ENCODE measurements at places on chromosomes 12 and 14.

DNA sequence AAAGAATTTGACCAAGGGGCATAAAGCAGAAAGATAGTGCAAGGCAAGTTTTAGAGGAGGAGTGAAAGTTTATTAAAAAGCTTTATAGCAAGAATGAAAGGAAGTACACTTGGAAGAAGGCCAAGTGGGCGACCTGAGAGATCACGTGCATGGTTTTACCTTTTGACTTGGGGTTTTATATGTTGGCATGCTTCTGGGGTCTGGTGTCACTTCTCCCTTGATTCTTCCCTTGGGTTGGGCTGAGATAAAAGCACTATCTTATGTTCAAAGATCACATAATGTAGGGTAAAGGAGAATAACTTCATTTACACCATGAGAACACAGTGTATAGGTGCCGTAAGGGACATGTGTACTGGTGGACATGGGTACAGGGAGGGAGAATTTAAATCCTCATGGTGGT is 17.7 kb upstream of the TMEM30B start:
- no peak overlapping the region for H3K27ac ChIP-seq
- no peaks in the 10 kb centered on the region for H3K36me3 ChIP-seq
- H3K4me1 ChIP-seq: peaks cover 34% of the 10 kb centered on the region
- H3K27me3 ChIP-seq: no peaks in the 10 kb centered on the region

- H3K27me3 ChIP-seq: peaks cover 6% of the 10 kb centered on the region
- H3K4me1 ChIP-seq: peaks cover under 1% of the 10 kb centered on the region
- no peak overlapping the region for H3K4me3 ChIP-seq
- H3K27ac ChIP-seq: no peak overlapping the region
- H3K36me3 ChIP-seq: no peaks in the 10 kb centered on the region
- no peak for DNase-seq
Observed at GRCh38 chr12:62700091-62700880, 233.7 kb downstream of the MON2 start.

DNA sequence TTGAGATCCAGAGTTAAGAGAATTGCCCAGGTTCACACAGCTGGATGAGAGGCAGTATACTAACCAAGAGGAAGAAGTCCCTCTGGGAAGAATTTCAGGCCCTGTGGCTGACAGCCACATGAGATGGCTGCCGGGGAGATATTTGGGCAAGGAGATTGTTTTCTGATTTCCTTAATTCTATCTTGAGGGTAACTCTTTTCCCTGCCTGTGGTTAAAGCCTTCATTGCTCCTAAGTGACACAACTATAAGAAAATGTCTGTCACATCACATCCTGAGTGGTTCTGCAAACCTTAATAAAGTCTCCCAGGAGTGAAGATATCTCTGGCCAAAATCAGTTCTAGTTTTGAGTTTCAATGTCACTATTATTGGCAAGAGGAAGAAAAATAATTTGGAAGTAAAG is 9.6 kb downstream of the ARHGDIB start:
- H3K27me3 ChIP-seq: no peaks in the 10 kb centered on the region
- H3K27ac ChIP-seq: peak overlapping the region; percentile 97
- peak overlapping the region; percentile 83 for H3K4me3 ChIP-seq
- peaks cover 80% of the 10 kb centered on the region for H3K36me3 ChIP-seq

- peaks cover 16% of the 10 kb centered on the region for H3K36me3 ChIP-seq
- H3K27ac ChIP-seq: no peak overlapping the region
- H3K27me3 ChIP-seq: no peaks in the 10 kb centered on the region
- DNase-seq: no peak
Observed at GRCh38 chr12:45416126-45416525, 200.2 kb downstream of the ANO6 start.

DNA sequence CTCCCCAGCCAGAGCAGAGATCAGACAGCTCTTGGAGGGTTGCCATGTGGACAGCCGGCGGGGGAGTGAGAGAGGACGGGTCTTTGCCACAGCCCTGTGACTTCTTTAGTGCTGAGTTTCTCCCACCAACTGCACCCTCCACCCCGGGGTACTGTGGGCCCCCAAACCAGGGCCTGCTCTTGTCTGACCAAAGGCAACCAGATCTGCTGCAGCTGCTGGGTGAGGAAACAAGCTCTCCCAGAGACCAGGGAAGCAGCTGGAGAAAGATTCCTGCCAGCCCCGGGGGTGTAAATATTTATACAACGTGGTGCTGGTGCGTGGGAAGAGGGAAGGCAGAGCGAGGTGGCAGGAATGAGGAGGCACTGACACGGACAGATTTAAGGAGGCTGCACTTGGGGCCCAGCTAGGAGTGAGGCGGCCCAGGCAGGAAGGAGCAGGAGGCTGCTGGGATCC is 14.3 kb upstream of the ZFP36L1 start:
- H3K27me3 ChIP-seq: no peaks in the 10 kb centered on the region
- no peak for DNase-seq
- H3K4me3 ChIP-seq: no peak overlapping the region
- no peaks in the 10 kb centered on the region for H3K4me1 ChIP-seq
- no peak overlapping the region for H3K27ac ChIP-seq

GRCh38 chr14:88551094-88551870 is 3.5 kb downstream of the PTPN21 start:
- peak; percentile 42 for DNase-seq
- peak overlapping the region; percentile 70 for H3K4me3 ChIP-seq

DNA sequence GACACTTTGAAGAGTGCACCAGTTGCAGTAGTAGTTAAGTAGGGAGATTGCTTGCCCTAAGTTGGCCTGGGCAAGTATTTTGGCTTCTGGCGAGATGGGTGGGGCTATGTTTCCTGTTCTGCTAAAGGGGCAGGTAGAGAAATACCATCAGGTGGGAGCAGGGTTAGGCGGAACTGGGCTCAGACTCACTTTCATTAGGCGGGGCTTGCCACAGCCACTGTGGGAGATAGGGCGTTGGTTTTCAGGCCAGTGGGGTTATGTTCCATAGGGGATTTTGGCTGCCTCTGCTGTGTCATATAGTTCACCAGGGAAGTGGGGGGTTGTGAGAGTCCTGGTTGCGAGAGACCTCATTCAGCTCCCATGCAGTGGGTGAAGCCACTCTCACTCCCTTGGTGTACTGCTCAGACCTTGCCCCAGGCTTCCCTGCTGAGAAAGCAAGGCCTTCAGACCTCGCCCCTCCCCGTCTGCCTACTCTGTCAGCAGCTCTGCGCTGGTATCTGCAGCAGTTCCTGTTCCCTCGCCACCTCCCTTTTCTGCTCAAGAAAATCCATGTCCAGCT is 43.3 kb downstream of the AEBP2 start:
- peaks cover 73% of the 10 kb centered on the region for H3K36me3 ChIP-seq
- peaks cover 40% of the 10 kb centered on the region for H3K4me1 ChIP-seq
- peak overlapping the region; percentile 22 for H3K4me3 ChIP-seq
- no peaks in the 10 kb centered on the region for H3K27me3 ChIP-seq
- H3K27ac ChIP-seq: peak overlapping the region; percentile 71

DNA sequence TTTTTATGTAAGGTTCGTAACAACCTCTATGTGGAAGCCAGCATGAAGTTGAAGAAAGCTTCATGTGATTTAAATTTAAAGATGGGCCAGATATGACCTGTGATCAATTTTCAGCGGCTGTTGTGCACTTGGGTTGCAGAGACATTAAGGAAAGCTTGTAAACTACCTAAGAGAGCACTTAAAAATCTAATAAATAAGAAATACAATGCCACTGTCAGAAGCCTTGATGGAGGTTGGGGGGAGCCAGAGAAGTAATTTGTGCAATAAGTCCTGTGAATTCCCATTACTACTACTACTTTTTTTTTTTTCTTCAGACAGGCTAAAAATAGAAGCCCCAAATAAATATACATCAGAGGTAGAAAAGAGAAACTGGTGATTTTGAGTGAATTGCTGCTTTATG is 30.3 kb upstream of the SLC24A4 start:
- peaks cover 11% of the 10 kb centered on the region for H3K27me3 ChIP-seq
- no peaks in the 10 kb centered on the region for H3K4me1 ChIP-seq
- H3K36me3 ChIP-seq: no peaks in the 10 kb centered on the region
- DNase-seq: no peak
- no peak overlapping the region for H3K4me3 ChIP-seq

GRCh38 chr14:91394105-91395081 is 23.2 kb downstream of the CCDC88C start:
- peaks cover 42% of the 10 kb centered on the region for H3K36me3 ChIP-seq
- no peaks in the 10 kb centered on the region for H3K27me3 ChIP-seq
- H3K4me1 ChIP-seq: peaks cover 74% of the 10 kb centered on the region
- no peak overlapping the region for H3K27ac ChIP-seq
- no peak for DNase-seq
- H3K4me3 ChIP-seq: no peak overlapping the region

GRCh38 chr14:105303949-105304348 is 3.1 kb upstream of the BRF1 start:
- H3K36me3 ChIP-seq: peaks cover 15% of the 10 kb centered on the region
- H3K27me3 ChIP-seq: no peaks in the 10 kb centered on the region
- no peak overlapping the region for H3K27ac ChIP-seq
- no peak overlapping the region for H3K4me3 ChIP-seq
- peaks cover 23% of the 10 kb centered on the region for H3K4me1 ChIP-seq

GRCh38 chr14:99057576-99058083 is 214.4 kb downstream of the BCL11B start:
- no peak overlapping the region for H3K27ac ChIP-seq
- H3K36me3 ChIP-seq: no peaks in the 10 kb centered on the region
- peaks cover 6% of the 10 kb centered on the region for H3K4me1 ChIP-seq
- no peak overlapping the region for H3K4me3 ChIP-seq
- DNase-seq: no peak

- H3K4me1 ChIP-seq: no peaks in the 10 kb centered on the region
- H3K36me3 ChIP-seq: no peaks in the 10 kb centered on the region
- no peak for DNase-seq
- no peak overlapping the region for H3K4me3 ChIP-seq
- H3K27ac ChIP-seq: no peak overlapping the region
Observed at GRCh38 chr14:93858896-93859295, 68.2 kb upstream of the FAM181A start.

- H3K4me3 ChIP-seq: no peak overlapping the region
- no peaks in the 10 kb centered on the region for H3K27me3 ChIP-seq
- H3K36me3 ChIP-seq: no peaks in the 10 kb centered on the region
- H3K4me1 ChIP-seq: peaks cover 3% of the 10 kb centered on the region
Observed at GRCh38 chr12:19894050-19894449, 454.8 kb downstream of the AEBP2 start.

DNA sequence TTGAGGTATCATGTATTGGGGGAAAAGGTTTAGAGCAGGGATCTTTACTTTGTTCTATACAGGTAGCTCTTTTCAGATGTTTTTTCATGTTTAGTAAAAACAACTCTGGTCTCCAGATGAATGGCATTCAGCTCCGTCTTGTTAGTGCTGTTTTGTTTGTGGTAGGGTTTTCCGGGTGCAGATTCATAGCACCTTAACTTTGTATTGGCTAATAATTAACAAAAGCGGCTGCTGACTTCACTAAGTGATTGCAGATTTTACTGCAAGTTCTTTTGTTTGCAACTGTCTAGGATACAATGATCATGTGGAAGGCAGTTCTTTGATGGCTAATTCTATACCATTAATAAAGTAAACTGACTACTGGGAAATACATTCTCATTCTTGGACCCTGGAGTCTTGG is 32.2 kb upstream of the BHLHE41 start:
- H3K4me1 ChIP-seq: no peaks in the 10 kb centered on the region
- H3K4me3 ChIP-seq: no peak overlapping the region
- peaks cover 18% of the 10 kb centered on the region for H3K27me3 ChIP-seq

GRCh38 chr14:64706119-64706592 is 1.9 kb downstream of the PLEKHG3 start:
- peaks cover 50% of the 10 kb centered on the region for H3K4me1 ChIP-seq
- peaks cover 54% of the 10 kb centered on the region for H3K27me3 ChIP-seq
- H3K27ac ChIP-seq: no peak overlapping the region
- DNase-seq: no peak
- H3K4me3 ChIP-seq: peak overlapping the region; percentile 80

DNA sequence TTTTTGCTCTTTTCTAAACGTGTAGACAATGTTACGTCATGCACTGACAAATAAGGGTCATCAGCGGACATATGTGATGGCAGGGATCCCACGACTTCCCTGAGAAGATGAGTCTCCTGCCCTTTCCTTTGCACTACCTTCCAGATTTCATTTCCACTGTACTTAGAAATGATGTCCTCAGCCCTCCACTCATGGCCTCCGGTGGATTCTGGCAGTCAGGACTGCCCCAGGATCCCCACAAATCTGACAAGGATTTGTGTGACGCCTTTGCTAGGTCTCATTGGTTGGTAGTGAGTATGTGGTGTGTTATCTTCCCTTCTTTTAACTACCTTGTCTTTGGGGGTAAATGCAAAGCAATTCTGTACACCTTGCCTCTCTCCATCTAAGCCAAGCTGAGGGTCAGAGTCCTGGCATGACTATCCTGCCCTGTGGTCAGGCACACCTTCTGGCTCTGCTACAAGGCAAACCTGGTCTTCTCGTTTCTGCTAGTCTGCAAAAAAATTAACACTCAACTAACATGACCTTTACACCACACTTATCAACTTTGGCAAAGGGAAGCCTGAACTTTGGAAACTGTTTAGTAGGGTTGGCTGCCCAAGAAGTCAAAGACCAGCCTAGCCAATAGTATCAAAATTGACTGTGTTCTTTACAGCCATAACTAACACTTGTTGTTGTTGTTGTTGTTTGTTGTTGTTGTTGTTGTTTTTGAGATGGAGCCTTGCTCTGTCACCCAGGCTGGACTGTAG is 17.3 kb upstream of the DHRS4 start:
- DNase-seq: no peak
- H3K4me1 ChIP-seq: no peaks in the 10 kb centered on the region
- H3K36me3 ChIP-seq: no peaks in the 10 kb centered on the region
- H3K27ac ChIP-seq: no peak overlapping the region

DNA sequence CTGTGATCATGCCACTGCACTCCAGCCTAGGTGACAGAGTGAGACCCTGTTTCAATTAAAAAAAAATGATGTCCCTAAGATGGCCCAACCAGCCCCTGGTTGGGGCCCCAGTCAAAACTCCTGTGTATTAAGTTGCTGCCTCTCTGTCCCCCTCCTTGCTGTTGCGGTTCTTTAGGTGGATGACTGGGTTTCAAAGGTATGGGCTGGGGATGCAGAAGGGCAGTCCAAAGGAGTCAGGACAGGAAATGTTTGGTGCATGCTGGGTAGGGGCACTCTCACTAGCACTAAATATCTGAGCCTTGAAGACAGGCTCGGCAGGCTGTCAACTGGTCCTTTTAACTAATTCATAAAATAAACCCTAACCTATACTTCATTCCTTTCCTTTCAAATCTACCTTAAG is 12.0 kb upstream of the PIP4K2C start:
- no peaks in the 10 kb centered on the region for H3K36me3 ChIP-seq
- H3K4me1 ChIP-seq: peaks cover 4% of the 10 kb centered on the region
- no peak overlapping the region for H3K27ac ChIP-seq
- DNase-seq: no peak
- no peak overlapping the region for H3K4me3 ChIP-seq
- no peaks in the 10 kb centered on the region for H3K27me3 ChIP-seq
